Effector memory CD4-positive, alpha-beta T cell (primary cell): ENCODE measurements at places on chromosomes 2 and 18.

GRCh38 chr2:138455275-138455674, 46.3 kb upstream of the SPOPL start:
- DNase-seq: no peak

GRCh38 chr2:158498749-158499136, 42.0 kb downstream of the PKP4 start:
- DNase-seq: no peak

DNA sequence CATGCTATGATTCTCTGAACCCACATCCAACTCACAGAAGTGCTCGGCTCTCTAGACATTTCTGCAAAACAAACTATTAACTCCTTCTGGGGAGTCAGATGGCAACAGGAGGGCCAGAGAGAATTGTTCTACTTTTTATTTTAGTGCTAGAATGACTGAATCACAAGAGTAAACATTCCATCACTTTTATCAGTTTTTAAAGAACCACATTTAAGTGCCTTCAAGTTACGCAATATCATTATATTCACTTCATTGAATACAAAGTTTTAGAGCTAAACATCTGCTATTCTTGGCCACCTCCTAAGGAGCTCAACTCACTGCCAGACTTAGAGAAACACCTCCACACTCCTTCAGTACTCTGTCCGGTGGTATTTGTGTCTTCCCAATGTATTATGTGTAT, 22.4 kb downstream of the B4GALT6 start:
- no peak for DNase-seq

DNA sequence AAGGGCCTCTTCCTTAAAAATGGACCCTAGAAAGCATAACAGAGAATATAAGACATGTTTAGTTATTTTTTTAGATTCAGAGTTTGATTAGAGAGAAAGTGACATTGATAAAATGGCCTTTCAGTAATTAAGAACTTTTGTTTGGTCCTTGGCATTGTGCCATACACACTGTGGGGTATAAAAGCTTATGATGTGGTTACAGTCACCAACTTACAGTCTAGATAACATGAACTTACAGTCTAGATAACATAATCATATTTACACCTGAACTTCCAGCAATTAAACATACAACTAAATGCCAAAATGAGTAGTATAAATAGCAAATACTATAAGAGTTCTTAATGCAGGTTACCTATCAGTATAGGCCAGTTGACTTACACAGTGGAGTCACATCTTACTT, 25.6 kb upstream of the EFEMP1 start:
- no peak for DNase-seq

- DNase-seq: no peak
Observed at GRCh38 chr2:128805237-128805636, 486.6 kb upstream of the HS6ST1 start.

- DNase-seq: no peak
Observed at GRCh38 chr2:224545884-224546644, 39.1 kb downstream of the CUL3 start.
